ENCODE measurements at places on chromosomes 11 and 22.
A peak's percentile ranks its signal among the peaks of the same experiment; 100 is the strongest.

DNA sequence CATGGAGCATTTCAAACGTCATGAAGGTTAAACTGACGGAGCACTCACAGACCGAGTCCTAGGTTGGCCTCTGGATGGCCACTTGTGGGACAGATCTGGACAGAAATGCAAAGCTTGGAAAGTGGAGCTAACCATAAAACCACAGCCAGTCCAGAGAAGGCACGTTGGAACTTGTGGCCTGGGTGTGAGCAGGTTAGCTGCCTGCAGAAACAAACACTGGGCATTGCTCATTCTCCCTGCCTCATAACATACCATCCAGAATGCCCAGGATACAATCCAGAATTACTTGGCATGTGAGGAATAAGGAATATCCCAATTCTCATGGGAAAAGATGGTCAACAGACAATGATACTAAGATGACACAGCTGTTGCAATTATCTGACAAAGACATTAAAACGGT lies 1005.0 kb downstream of the TBC1D22A start:
- DNase-seq = no peak

DNA sequence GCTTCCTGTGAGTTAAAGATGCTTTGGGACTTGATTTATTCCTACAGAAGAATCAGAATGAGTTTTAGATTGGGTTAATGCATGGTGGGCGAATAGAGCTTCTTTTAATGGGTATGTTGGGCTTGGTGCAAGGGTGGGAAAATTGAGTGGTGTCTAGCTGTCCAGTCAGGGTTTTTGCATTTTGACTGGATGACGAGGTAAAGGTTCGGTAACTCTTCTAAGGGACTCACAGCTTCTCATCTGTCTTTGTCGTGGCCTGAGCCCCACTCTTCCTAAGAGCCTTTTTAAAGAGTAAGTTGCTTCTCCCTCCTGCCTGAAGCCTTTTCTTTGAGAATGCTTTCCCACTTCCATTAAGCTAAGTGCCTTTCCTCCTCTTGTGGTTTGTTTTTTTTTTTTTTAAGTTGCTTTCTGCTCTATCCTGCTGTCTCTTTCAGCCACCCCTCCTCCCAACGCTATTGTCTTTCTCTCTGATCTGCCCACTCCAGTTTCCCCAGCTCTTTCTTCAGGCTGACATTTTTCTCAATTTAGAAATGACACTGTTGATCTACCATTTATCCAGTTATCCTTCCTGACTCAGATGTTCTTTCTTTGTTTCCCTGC lies 1.1 kb downstream of the DPF2 start:
- DNase-seq = no peak

DNA sequence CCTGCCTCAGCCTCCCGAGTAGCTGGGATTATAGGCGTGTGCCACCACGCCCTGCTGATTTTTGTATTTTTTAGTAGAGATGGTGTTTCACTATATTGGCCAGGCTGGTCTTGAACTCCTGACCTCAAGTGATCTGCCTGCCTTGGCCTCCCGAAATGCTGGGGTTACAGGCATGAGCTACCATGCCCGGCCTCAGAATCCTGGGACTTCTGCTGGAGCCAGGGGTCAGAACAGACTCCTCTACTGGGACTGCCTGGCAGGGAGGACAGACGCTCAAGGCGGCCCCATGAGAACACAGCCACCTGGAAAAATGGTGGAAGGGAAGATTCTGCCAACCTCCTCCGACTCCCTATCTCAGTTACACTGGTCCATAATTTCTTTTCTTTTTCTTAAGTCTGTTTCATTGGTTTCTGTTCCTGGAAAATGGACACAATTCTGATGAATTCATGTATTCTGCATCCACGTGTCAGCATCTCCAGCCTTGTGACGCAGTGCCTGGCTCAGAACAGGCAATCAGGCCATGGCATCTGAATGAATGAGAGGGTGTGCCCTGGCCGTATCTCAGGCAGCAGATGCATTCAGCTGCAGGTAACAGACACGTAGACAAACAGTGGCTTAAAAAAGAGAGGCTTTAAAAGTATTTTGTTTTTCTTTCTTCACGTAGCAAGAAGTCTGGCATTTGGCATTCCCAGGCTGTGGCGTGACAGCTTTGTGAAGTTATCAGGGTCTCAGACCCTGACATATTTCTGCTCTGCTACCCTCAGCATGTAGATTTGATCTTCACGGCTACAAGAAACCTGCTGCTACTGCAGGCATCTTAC lies 4.8 kb downstream of the SMIM38 start:
- no peak for DNase-seq

DNA sequence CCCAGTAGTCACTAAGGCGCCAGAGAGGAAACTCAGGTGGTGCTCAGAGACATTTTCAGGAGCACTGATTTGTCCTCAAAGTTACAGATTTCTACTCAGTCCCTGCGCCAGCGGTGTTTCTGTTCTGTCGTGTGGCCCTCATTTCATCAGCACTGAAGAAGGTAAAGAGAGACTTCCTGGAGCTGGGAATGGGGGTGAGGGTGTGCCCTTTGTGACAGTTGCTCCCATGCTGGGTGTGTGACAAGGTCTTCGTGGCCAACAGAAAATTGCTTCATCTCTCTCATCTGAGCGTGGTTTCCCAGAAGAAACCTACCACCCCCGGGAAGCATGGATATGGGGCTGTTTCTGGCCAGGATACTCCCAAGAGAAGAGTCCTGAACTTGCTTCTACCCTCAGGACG lies 2.0 kb upstream of the PPARA start:
- no peak for DNase-seq

DNA sequence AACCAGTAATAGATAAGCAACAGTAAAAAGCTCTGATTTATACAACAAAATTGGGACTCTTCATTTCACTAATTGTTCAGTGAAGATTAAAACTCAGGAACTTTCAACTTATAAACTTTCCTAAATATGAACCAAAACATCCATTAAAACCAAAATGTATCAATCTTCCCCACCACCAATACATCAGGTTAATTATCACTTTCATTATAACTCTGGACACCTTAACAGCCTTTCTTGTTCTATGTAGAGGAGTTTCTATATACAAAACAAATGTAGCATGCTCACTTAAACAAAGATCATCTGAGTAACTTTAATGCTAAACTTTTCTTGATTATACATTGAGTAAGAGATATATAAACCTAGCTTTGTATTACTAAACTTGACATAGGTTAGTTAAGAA lies 74.7 kb downstream of the ST14 start:
- no peak for DNase-seq

DNA sequence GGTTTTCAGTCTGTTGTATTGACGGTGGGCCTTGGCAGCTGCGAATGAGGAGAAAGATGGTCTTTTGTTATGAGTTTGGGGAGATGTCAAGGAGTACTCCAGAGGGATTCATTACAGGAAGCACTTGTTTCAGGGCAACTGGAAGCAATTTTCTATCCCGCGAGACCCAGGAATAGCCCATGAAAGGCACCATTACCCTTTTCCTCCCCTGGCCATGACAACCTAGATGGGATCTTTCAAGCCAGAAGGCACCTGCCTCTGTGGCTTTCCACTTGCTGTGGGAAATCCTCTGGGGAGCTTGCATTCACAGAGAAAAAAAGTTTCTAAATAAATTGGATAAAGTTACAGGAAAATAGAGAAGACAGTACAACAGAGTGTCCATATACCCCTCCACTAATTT lies 2.7 kb downstream of the ZNF215 start:
- no peak for DNase-seq

DNA sequence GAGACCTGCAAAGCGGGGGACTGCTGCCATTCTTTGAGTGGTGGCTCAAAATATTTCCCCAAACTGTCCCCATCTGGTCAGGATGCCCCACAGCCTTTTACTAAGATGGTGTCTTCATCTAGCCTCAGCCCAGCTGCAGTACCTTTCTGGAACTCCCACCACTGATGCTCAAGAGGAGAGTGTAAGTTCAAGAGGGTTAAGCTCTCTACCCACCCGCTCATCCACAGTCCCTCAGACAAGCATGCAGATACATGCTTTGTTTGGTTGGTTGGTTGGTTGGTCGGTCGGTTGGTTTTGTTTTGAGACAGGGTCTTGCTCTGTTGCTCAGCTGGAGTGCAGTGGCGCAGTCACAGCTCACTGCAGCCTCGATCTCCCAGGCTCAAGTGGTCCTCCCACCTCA lies 14.5 kb upstream of the CAVIN3 start:
- DNase-seq = no peak

GRCh38 chr11:10358696-10359095 lies 53.8 kb downstream of the ADM start:
- DNase-seq = no peak

- no peak for DNase-seq
Observed at GRCh38 chr22:34604312-34604711, 461.6 kb upstream of the ISX start.

DNA sequence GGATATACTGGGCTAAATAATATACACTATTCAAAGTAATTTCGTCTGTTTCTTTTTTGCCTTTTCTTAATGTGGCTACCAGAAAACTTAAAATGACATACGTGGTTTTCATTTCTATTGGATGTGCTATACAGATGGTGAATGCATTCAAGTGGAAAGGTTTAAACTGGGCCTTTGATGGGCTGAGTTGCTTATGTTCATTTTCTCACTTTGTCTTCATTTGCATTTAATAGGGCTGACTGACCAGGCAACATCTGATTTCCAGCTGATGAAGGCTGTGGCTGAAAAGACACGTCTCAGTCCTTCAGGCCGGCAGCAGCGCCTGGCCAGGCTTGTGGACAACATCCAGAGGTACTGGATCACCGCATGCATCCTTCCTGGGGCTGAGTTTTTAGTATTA lies 27.9 kb downstream of the PIWIL4 start:
- no peak for DNase-seq

DNA sequence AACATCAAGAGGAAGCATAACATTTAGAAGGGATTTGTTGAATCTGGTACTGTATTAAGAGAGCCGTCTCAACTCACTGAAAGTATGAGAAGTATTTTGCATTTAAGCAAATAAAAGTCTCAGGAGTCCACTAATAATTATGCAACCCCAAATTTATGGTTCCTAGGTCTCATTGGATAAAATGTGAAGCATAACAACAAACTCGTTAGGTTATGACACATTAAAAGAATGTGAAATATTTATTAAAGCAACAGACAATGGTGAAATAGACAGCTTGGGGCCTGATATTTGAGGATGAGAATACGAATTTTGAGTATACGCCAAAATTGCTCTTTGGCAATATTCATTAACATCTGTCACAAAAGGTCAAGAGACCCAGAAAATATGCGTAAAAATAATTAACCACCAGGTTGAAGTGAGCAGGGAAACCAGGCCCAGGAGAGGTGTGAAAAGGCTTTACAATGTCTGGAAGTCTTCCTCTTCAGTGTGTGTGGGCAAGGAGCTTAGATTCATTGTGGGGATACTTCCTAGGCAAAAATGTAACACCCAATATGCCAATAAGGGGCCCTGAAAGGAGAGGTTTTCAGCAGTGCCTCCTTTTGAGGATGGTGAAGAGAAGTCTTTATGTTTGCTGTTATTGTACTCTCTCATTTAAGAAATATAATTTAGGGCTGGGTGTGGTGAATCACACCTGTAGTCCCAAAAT lies 89.2 kb downstream of the FDX1 start:
- DNase-seq = no peak

GRCh38 chr22:31616315-31616980 lies 45.6 kb downstream of the PISD start:
- peak; percentile 22 for DNase-seq

GRCh38 chr11:121066623-121067022 lies 34.4 kb upstream of the TECTA start:
- DNase-seq = no peak

DNA sequence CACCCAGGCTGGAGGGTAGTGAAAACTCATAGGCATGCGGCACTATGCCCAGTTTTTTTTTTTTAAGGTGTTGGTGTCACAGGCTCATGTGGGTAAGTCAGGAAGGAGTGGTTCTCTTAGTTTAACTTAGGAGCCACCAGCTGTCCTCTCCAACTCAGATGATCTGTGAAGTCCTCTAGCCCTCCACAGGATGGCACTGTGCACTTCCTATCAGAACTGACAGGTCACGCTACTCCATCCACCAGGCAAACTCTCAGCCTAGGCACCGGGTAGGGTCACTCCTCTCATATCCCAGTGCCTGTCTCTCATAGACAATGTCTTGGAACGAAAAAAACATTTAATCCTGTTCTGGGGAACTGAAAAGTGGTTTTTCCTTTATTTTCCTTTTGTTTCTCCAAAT lies 16.5 kb downstream of the NAP1L4 start:
- no peak for DNase-seq

GRCh38 chr11:12100841-12101242 lies 9.5 kb upstream of the MICAL2 start:
- DNase-seq = no peak

DNA sequence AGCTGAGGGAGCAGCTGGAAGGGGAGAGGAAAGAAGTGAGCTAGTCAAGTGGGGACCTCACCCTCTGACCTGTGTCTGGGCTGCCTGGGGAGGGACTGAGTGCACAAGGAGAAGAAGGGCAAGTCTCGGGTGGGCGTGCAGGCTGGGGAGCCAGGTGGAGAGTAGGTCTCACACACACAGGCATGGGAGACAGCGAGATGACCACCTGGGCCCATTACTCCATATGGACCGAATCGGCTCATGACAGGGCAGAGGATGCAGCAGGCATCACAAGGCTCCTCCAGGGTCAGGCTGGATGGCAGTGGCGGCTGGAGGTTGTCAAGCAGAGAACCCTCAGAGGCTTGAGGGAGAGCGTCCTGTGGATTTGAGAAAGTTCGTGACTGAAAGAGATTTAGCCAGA lies 63.5 kb downstream of the CEP164 start:
- no peak for DNase-seq

- DNase-seq = no peak
Observed at GRCh38 chr11:116498161-116498560, 274.6 kb downstream of the BUD13 start.

DNA sequence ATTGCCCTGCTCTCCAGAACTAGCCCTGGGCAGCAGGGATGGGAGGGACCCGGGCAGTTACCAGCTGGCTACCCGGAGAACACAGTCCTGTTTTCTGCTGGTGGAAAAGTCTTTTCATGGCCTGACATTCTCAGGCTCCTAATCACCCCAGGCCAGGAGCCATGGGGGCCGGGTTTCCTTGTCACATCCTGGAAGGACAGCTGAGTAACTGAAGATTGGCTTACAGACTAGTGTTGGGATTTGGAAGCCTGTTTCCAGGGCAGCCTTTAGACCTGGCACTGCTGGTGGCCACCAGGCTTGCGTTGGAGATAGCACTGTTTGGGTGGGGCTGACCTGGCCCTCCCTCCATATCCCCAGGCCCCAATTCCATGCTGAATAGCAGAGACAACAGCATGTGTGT lies 349.0 kb downstream of the CTTN start:
- no peak for DNase-seq
